ENCODE measurements at places on chromosomes 11 and 22. TPM values are rescaled to one million over a fixed set of nuclear protein-coding genes. Genes with fewer than 3 reads are reported as not detected.

GRCh38 chr22:24521791-24522245, 26.7 kb downstream of the UPB1 start:
- no peak for DNase-seq

DNA sequence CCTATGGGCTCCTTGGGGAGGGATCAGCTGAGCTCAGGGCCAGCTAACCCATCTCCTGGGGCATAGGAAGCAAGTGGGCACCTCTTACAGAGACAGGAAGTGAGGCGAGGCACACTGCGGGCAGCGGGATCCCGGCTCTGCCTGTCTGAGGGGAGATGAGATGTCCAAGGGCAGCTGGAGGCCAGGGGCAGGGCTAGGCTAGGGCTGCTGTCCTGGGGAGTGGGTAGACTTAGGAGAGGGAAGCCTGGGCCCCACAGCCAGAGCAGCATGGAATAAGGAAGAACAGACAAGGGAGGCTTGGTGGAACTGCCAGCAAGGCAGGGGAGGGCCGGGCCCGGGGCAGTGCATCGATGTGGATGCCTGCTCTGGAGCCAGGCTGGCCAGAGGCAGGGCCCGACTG, 76.3 kb downstream of the MORC2 start:
- no peak for DNase-seq

HSPB2 gene
- total RNA-seq = not detected

GRCh38 chr11:20085918-20086317, 74.4 kb downstream of the DBX1 start:
- no peak for DNase-seq

ZNRD2 gene
- total RNA-seq = 32.2 TPM

DNA sequence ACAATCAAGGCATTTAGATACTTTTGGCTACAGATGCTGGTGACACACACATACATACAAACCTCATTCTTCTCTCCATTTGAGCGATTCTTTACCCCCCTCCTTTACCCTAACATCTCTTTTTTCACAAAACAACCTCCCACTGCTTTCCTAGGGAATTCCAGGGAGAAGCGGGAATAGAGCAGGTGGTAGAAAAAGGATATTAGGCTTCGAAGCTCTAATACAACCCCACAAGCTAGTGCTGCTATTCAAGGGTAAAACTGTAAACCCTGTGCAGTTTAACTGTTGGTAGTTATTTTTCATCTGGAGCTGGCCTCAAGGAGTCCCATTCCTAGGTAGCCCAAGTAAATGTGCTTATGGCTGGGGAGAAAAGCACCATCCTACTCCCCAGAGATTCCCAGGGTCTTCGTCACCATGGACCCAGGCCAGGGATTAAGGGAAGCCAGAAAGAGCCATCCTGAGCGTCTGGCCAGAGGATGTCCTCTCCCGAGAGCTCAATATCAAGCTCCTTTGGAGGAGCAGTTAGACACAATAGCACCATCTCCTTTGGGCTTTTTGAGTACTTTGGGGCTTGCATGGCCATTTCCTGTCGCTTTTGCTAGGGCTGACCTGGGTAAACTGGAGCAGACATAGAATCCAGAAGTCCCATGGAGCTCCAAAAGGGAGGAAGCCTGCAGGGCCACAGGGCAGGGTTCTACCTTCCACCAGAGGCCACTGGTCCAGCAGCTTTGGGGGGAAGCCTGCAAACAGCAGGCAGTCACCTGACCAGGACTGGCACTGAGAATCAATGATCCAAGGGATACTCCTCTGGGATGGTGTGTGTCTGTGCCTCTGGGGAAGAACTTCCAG, 3.1 kb downstream of the MAML2 start:
- no peak for DNase-seq

DNA sequence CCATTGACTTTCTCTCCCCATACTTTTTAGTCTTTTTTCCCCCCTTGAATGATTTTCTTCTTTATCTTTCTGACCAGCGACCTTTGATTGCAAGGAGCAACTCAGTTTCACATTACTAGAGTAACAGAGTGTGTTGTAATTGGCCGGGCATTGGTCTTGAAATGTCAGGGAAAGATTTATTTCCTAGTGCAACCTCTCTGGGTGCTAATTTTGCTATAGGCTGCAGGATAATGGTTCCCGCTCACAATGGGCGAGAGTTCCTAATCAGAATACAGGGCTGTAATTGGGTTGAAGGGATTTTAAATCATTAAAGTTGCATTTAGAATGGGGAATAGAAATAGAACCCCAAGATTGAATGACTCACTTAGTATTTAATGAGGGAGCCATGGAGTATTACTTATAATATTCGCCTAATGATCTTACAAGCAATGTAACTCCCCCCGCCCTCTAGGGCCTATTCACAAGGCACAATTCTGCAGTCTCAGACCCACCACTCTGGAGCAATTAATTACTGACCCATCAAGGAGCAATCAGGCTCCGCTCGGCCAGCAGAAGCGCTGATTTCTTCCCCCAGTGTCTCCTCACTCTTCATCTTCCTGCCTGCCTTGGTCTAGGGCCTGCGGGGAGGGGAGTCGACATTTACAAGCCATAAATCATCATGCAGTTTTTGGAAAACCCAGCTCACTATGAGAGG, 725.9 kb downstream of the NTM start:
- no peak for DNase-seq

GRCh38 chr11:34787895-34788294, 128.3 kb downstream of the APIP start:
- DNase-seq = no peak

SLC25A17 gene
- 28.1 TPM for total RNA-seq

DNA sequence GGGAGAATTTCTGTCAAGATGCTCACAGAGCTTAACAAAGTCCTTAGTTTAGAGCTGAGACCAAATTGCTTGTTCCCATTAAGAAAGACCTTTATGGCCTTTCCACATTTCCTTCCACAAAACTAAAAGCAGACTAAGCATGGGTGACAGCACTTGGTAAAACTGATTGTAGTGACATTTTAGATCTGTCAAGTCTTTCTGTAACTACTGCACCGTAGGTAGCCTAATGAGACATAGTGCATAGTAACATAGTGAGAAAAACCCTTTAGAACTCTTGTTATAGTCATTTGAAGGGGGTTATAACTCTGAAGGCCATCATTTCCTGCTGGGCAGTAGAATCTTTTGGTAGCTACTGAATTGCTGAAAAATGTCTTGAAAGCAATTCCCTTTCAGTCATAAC, 990.9 kb upstream of the CNTN5 start:
- DNase-seq = no peak

DNA sequence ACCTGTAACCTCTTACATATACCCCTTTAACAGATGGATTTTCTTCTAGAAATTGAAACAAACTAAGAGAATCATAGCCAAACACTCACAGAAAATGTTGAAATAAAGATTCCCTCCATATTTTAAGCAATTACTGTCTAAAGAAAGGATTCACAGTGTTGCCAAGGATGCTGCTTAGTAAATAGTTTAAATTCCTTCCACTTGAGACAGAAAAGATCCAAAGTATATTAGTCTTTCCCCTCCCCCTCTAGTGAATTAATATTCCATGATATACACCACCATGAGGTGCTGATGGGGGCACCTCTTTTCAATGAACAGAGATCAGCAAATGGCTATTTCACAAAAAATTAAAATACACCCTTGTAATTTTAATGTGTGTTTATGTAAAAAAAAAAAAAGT, 186.8 kb downstream of the SOX6 start:
- no peak for DNase-seq

DNA sequence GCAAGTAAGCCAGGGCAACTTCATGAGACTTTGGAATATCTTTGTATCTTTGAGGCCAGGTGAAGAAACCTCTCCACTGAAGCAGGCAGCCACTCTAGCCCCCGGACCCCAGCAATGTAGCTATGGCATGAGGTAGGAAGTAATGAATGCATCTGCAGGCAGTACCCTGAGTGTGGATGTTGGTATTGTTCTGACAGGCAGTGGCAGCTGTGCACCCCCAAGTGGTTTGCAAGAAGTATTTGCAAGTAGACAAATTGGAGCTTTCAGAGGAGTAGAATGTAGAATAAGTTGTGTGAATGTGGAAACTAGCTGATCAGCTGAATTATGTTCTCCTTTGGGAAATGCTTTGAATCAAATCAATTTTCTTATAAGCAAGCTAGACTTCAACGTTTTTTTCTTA, 194.4 kb upstream of the PGR start:
- DNase-seq = no peak

DYNC2H1 gene
- total RNA-seq = 21.8 TPM

RHOD gene
- total RNA-seq = 2.1 TPM

GRCh38 chr11:75356613-75357012, 5.2 kb upstream of the ARRB1 start:
- no peak for DNase-seq

DNA sequence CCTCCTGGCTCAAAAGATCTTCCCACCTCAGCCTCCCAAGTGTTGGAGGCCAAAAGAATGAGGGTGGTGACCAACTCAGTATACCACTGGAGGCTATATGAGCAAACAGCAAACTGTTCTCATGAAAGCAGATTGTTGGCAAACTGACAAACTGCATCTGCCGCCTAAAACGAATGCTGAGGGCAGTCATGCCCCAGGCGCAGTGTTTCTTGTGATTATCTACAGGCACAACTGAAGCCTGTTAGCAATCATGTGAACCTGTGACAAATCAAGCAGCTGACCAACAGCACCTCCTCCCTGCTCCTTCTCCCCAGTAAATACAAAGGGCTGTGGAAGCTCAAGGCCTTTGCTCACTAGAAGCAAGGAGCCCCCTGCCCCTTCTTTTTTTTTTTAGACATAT, 47.8 kb downstream of the BTBD10 start:
- DNase-seq = no peak

DNA sequence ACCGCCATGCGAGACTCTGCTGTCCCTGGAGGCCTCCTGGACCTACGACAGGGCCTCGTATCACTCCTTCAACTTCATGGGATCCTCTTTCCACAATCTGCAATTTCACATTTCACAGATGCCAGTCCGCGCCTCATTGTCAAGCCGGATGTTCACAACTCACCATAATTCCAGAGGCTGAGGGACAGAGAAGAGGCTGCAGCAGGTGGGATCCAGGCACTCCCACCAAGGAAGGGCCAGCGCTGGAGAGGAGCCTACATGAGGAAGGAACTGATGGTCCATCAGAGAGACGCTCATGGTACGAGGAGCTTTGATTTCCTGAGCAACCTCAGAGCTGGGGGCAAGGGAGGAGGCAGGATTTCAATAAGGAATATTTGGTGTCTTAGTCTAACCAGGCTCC, 495.0 kb downstream of the BRD1 start:
- no peak for DNase-seq

DNA sequence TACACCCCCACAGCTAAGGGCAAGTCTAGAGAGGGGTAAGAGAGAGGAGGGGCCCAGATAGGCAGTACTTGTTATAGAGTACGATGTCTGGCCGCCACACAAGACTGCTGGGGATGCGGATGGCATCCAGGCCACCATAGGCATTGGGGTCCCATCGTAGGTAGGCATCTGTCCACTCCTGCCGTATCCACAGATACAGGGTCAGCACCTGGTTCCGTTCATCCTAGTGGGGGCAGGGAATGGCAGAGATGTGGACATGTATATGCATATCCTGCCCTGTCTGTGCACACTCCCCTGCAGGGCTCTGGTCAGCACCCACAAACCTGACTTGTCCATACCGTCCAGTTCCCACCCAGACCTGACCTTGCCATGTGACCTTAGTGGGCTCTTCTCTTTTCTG, 2.1 kb downstream of the CHRNA10 start:
- DNase-seq = no peak

MMP8 gene
- total RNA-seq = not detected

GRCh38 chr11:13030857-13031256, 21.7 kb downstream of the RASSF10 start:
- DNase-seq = no peak

GRCh38 chr11:73972187-73972586, 10.5 kb downstream of the UCP2 start:
- DNase-seq = no peak

- no peak for DNase-seq
Observed at GRCh38 chr11:35293035-35293434, 126.3 kb downstream of the SLC1A2 start.

GRCh38 chr11:104531075-104531474, 367.1 kb upstream of the PDGFD start:
- DNase-seq = no peak

DNA sequence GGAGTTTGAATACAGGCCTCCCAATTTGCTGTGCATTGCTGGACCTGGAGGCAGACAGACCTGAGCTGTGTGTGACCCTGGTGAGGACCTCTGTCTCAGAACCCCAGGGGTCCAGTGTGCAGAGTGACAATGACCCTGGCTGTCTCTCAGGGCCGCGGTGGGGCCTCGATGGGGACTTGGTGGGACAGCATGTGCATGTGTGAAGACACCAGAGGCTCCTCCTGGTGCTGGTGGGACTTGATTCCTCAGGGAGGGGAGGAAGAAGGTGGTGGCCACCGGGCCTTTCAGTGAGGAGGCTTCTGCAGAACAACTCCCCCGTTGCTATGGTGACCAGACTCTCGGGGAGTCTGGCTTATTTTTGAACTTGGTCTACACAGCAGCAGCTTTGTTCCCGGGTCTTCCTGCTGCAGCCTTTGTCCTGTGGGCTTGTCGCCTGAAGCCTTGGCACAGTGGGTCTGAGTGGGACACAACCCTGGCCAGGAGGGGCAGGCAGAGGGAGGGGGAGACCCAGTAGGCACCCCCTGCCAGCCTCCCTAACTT, 35.3 kb downstream of the MCM5 start:
- DNase-seq = peak; percentile 42

DNA sequence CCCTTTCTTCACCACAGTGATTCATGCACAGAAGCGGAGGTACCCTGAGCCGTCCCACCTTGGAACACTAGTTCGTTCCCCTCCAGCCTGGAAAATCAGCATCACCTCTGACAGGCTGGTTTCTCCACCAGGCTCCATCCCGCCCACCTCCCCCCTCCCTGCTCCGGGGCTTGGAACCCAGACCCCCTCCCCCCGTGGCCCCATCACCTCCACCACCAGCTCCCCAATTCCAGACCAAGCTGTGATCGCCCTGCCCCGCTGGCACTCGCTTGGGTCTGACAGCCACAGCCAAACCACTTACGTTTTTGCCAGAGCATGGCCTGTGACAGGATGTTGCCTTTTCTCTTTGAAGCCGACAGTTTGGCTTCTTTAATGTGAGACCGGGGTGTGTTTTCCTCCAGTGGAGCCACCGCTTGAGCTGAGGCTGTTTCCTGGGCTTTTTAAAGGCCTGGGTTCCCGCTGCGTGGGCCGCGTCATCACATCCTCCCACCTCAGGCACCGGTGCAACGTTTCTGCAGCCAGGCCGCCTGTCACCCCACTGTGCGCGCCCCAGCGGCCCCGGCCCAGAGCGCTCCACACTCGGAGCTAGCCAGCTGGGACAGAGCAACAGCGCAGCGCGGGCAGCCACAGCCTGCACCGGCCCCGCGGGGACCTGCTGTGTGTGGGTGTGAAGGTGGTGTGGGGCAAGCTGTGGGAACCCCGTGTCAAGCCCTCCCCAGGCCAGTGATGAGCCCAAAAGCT, at the start of gene POU2AF1:
Gene POU2AF1, minus strand, starts transcription at position 415 of the 741 bp plus-strand sequence. Its CDS starts 98 bp downstream, at position 317.
- no peak for DNase-seq

- no peak for DNase-seq
Observed at GRCh38 chr11:34744511-34744910, 123.6 kb downstream of the EHF start.
